Foreskin melanocyte (primary cell): ENCODE measurements at places on chromosomes 2 and 18.

DNA sequence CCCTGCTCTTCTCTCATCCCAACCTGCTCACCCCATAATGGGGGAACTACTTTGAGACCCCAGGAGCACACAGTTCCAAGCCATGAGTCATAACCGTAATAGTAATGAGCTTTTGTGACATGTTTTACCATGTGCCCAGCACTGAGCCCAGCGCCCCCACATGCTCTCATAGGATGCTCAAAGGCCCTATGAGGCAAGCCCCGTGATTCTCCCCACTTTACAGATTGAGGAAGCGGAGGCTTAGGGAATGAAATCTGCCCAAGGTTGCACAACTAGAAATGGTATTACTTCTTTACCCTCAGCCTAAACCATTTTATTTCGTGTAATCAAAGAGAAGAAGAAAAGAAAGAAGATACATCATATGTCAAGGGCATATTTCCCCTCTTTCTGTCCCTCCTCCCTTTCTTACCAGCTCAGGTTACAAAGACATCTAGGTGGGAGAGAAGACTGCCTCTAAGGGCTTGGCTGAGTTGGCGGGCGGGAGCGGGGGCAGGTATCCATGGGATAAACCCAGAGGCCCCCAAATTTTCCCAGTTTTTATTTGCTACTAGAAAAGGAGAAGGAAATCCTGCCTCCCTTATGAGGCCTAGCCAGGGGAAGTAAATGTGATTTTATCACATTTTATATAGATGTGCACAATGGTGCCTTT is 24.2 kb downstream of the BCL11A start:
- DNase-seq, result no peak

DNA sequence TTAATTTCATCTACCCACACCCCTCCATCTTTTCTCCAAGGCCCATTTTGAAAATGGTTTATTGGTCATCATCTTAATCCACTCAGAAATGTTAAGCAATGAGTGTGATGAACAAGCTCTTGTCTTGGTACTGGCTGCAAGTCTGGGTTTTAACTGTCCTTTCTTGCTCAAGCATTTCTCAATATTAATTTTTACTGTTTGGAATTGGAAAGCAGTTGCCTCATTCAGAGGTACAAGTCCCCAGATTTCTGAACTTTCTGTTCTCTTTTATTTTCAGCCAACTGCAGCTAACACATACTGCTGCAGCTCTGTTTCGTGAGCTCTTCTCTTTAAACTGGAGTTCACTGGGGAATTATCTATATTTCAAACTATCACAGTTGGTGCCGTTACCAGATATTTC is 99.4 kb upstream of the TEX51 start:
- DNase-seq, result no peak

GRCh38 chr2:221034026-221034701 is 537.9 kb downstream of the EPHA4 start:
- no peak for DNase-seq

DNA sequence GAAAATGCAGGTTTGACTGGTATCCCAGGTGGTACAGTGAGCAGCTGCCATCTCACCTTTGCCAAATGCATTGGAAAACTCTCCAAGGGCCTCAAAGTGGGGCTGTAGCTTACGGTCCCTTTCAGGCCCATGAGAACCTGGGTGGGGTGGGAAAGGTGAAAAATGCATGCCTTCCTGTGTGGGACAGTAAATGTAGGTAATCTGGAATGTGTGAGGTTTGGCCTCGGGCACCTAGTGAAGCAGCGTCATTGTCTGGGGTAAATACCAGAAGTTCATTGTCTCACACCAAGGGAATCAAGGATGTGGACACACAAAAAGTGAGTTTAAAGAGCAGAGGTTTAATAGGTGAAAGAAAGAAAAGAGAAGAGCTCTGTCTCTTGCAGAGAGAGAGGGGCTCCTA is 36.6 kb downstream of the TIMM21 start:
- no peak for DNase-seq

GRCh38 chr2:170887896-170888295 is 41.2 kb upstream of the GORASP2 start:
- DNase-seq, result no peak

DNA sequence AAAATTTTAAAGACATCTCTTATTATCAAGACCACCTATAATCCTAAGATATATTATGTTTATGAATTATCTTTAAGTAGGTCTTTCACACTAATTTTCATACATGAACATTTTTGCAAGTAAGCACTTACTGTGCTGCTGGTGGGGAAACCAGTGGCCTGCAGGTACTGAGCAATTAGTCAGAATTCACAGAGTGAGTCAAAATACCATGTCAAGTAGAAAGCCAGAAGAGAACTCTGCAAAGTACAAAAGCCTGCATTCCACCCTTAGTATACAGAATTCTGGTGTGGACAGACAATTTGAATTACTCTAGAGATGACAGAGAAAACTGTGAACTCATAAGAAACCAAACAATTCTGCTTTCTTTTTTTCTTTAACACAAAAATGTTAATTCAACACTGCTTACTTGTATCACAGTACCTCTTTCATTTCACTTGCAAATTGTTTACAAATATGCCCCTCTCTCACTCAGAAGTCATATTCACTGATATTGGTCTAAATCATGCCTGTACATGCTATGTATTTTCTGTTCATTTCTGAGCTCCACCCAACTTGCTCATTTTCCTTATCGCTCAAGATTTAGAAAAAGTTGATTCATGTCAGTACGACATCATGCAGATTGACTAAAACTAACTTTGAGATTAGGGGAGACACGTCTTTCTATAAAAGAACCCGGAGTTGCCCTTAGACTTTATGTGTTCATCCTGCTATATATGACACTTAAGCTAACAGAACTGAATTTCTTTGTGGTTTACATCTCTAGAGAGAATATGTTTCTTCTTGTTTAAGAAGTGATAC is 182.9 kb downstream of the IKZF2 start:
- no peak for DNase-seq

GRCh38 chr2:60512062-60512622 is 41.3 kb downstream of the BCL11A start:
- DNase-seq, result no peak

DNA sequence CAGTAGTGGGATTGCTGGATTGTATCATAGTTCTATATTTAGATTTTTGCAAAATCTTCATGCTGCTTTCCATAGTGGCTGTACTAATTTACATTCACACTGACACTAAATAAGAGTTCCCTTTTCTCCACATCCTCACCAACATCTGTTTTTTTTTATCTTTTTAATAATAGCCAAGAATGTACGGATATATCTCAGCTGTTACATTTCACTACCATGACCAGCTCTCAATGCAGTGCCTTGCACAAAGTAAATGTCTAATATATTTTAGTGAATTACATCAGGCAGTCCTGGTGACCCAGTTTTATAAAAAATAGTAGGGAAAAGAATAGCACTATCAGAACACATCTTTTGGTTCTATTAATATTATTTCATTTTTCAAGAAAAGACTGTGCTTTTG is 161.8 kb downstream of the LNPK start:
- DNase-seq, result no peak

- DNase-seq, result peak; percentile 67
Observed at GRCh38 chr18:58639751-58640427, 11.0 kb upstream of the ALPK2 start.

DNA sequence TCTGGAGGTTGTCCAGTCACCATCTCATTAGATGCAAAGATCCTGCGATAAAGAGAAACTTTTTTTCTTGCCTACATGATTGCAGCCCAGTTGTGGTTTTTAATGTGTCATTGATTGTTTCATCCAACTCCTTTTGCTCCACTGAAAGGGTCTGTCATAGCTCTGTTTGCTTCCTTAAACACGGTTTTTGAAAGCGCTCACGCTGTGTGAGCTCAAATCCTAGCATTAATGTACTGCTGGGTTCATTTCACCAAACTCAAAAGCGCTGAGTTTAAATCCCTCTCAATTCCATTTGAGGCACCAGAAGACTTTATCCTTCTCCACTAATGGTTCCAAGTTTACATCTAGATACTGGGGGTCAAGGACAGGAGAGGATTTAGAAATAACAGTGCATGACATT is 53.6 kb downstream of the CDK15 start:
- no peak for DNase-seq

DNA sequence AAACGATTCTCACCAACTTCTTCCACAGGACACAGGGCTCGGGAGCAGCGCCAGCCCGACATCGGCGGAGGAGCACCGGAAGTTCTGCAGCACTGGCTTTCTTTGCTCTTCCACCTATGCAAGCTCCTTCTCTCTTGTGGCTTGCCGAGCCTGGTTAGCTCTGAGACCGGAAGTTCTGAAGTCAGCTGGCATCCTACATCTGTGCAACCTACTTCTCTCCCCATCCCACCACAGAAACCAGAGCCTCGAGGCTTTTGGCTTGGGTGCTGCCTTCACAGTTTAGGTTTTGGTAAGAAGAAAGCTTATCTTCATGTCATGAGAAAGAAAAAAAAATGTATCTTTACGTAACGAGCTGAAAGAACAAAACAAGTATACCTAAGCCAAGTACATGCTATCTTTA is 111.7 kb downstream of the ANKRD44 start:
- DNase-seq, result peak; percentile 44

DNA sequence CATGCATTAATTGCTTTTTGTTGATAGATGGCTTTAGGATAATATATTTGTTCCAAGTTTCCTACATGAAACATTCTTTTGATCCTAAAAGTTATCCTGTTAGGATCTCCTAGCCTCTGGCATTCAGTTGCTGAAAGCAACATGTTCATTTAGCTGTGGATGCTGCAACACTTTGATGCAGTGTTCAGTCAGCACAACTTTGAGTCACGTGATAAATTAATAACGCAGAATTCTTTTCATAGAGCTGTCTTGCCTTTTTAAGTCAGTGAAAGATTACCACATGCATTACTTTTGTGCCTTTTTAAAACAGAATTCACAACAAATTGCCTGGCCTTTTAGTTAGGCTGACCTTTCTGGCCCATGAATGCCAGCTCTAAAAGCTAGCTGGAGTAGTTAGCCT is 1467.9 kb upstream of the ZEB2 start:
- DNase-seq, result no peak

DNA sequence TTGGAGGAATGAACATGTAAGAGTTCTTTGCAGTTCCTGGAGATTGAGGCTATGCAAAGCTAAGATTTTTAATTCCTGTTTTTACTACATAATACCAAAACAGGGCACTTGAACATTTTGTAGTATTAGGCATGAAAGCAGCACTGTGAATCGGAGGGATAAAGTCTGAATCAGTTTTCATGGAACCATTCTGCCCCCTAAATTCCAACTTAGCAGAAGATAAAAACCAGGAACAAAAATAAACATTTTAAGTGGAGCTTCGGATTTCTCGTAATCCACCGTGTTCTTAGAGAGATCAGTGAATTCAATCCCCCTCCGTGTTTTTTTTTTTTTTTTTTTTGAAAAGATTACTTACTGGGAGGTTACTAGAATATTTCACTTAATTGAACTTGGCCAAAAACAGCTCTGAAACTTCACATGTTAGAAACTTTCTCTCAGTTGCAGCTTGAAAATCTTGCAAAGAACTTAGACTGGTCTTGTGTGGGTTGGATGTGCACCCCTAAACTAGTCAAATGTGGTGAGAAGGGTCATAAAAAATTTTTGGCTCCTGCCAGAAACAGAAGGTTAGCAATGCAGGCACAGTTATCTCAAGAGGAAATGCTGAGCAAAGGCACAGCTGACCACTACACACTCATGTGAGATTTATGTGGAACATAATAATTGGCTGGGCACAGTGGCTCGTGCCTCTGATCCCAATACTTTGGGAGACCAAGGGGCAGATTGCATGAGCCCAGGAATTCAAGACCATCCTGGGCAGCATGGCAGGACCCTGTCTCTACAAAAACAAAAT is 145.4 kb upstream of the RNF152 start:
- no peak for DNase-seq

- DNase-seq, result no peak
Observed at GRCh38 chr2:170533156-170533555, 182.0 kb upstream of the SP5 start.

GRCh38 chr2:54945391-54946219 is 104.6 kb downstream of the RTN4 start:
- DNase-seq, result no peak

DNA sequence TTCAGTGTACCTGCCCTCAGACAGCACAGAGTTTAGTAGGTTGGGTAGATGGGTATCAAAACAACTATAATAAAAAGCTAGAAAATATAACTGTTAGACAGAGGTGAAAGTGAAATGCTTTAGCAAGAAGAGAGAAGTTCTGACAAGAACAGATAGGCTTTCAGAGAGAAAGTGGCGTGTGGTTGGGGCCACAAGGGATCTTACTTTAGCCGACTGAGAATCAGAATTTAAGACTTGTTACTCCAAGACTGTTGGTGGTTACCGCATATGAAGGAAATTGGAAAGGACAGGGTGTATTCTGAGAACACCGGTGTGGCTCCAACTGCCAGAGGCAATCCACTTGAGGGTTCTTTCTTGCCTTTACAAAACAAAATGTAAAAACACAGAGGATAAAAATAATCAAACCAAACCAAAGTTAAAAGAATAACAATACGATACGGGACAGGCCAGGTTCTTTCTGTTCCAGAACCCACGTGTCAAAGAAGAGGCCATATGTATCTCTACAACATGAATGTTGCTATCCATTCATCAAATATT is 44.4 kb upstream of the AGPS start:
- DNase-seq, result no peak

DNA sequence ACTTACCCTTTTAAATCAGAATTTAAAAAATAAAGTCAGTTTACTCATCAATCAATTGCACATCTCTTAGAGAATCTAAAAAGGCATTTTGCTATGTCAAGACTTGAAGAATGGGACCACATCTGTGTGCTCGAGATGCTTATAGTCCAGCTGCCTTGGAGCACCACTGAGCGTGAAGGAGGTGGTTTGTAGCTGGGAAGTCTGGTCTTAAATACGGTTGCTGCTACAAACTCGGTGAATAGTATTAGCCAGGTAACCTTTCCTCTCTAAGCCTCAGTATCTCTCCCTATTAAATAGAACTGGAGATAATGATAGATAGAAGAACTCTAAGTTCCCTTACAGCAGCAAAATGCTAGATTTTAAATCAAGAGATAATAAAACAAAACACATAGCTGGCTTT is 289.7 kb downstream of the TRIB2 start:
- no peak for DNase-seq

- DNase-seq, result no peak
Observed at GRCh38 chr2:1811258-1811970, 67.1 kb upstream of the PXDN start.

DNA sequence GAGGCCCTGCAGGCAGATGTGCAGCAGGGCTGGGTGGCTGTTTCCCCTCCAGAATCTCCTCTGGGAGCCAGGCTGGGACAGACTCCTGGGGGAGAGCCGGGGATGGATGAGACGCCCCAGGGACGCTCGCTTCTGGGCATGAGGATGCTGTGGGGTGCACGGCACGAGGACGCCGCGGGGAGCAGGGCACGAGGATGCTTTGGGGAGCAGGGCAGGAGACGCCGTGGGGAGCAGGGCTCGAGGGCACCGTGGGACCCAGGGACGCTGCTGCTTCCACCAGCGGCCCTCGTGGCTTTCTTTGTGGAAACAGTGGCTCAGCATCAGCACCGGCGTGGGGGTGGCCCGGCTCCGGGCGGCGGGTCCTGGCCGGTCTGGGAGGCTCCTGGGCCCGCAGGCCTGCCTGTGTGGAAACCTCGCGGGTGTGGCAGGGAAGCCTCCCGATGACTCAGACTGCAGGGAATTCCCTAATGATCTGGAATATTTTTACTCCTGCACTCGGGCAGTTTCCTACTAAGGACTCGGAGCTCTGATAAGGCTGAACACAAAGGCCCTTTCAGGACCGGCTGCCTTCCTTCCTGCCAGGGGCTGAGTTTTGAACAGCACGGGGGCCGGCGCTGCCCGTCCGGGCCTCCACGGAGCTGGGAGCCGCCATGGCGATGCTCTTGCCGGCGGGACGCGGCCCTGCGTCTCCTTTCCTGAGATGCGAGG is 62.6 kb downstream of the NFATC1 start:
- DNase-seq, result peak; percentile 90
